ENCODE measurements at places on chromosomes 5 and 9.

DNA sequence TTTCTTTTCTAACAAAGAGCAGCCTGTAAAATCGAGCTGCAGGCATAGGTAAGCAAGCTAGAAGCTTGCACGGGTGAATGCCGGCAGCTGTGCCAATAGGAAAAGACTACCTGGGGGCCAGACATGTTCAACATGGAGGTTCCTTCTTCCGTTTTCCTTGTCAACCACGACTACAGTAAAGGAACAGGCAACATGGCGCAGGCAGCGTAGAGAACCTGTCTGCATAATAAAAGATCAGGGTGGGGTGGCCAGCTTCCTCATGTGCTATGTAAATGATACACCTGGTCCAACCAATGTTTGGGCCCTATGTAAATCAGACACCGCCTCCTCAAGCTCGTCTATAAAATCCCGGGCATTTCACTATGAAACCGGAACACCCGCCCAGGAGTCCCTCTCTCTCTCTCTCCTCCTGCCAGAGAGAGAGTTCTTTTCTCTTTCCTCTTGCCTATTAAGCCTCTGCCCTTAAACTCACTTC is 103.8 kb upstream of the LIFR start:
- no peak for DNase-seq

- no peak for DNase-seq
These were observed 134.6 kb upstream of the CPEB4 start for GRCh38 chr5:173753307-173754168.

- no peak for DNase-seq
These were observed 81.7 kb upstream of the ZBTB43 start for GRCh38 chr9:126722922-126723806.

DNA sequence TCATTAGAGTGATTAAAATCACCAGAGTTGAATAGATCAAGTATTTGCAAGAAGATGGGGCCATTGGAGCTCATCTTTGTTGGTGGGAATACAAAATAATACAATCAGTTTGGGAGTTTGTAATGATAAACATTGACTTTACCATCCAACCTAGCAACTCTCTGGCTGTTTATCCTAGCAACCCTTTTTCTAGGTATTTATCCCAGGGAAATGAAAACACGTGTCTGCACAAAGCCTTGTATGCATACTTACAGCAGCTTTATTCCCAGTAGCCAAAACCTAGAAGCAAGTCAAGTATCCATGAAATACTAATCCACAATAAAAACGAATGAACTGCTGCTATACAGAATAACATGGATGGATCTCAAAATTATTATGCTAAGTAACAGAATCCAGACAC is 152.7 kb upstream of the DAB2 start:
- DNase-seq: no peak

- no peak for DNase-seq
These were observed 65.0 kb upstream of the MCCC2 start for GRCh38 chr5:71522151-71522550.

- DNase-seq: no peak
These were observed 245.1 kb downstream of the DOCK8 start for GRCh38 chr9:459491-460444.

- DNase-seq: no peak
These were observed 2.5 kb downstream of the PTGES2 start for GRCh38 chr9:128124873-128125579.

- no peak for DNase-seq
These were observed 175.3 kb downstream of the ARL15 start for GRCh38 chr5:54135042-54135441.

DNA sequence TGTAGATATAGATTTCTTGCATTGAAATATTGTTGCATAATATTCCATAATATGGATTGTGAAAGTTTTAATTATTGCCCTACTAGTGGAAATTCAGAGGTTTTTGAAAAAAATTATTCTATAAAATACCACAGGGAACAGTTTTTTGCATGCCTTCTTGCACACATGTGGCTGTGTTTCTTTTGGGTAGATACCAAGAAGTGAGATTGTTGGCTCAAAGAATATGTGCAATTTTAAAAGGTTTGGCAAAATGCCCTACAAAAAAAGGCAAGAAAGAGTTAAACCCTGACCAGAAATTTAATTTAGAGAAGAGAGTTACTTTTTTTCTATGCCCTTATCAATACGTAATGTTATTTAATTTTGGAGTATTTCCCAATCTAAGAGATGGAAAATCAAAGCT is 270.8 kb upstream of the DAPK1 start:
- DNase-seq: no peak

GRCh38 chr5:1332461-1333001 is 12.4 kb downstream of the CLPTM1L start:
- DNase-seq: no peak

GRCh38 chr5:142491270-142491669 is 166.4 kb upstream of the SPRY4 start:
- DNase-seq: no peak

DNA sequence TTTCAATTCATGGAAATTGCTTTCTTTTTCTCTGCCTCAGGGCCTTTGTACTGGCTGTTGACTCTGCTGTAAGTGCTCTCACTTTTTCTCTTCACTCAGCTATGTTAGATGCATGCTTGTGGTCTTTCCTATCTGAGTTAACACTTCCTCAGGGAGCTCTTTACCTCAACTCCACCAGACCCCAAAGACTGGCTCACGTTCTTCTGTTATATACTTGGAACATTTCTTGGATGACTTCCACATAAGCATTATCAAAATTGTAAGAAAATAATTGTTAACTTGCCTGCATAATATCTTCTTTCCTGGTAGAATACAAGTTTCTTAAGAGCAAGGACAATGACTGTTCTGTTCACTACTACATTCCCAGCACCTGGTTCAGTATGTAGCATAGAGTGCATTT is 455.9 kb downstream of the EBF1 start:
- no peak for DNase-seq

DNA sequence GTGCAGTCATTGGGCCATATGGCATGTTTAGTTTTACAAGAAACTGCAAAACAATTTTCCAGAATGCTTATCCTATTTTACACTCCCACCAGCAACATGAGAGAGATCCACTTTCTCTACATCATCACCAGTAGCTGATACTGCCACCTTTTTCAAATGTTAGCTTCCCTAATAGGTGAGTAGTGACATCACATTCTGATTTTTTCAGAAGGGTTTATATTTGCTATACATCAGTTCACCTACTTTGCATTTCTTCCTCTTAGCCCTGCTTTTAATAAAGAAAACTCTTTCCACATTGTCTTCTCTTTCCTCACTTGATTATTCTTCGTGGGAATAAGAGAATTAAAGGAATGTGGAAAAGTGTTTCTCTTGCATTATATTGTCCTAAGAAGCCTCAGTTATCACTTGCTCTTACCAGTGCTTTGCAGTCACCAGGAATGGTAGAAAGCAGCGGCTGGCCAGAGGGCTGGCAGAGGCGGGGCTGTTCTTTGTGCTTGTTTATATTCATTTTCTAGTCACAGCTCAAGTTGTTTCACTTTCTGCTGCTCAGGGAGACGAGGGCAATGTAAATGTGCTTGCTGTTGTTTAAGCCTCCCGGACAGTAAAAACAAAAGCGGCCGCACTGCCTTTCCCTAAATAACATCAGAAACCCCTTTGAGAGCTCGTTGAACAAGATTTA is 164.8 kb downstream of the HSD17B3 start:
- DNase-seq: no peak

DNA sequence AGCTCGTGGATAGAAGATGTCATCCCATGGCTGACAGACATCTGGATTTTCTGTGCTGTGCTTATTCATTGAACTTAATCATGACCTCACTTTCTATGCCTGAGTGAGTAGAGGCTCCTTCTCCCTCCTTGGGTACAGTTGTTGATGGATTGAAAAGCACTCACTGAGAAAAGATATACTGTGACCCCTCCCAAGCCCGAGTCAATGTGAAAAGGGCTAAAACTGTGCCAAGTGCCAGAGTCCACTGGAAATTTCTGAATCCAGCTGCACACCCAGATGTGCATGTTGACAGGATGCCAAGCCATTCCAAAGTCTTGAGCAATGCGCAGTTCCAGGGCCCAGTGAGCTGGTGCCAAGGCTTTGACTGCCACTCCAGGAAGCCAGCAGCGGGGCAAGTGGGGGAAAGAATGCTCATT is 473.0 kb downstream of the NTRK2 start:
- no peak for DNase-seq

GRCh38 chr9:82580921-82581320 is 482.0 kb downstream of the RASEF start:
- no peak for DNase-seq

DNA sequence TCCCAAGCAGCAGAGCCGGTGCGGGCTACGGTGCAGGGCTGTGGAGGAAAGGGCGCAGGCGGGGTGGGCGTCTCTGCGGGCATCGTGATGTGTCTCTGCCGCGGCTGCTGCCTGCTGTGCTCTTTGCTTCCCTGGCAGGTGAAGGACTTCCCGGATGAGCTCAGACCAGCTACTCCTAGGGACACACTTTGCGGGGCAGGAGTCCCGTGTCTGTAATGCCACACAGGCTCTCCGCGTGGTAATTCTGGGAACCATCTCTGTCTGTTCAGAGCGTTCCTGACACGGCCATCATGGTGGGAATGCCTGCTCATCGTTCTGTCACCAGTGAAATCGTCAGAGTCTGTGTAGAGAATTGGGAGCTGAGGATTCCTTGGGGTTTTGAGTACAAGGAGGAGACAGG is 235.5 kb downstream of the FANCC start:
- DNase-seq: no peak

DNA sequence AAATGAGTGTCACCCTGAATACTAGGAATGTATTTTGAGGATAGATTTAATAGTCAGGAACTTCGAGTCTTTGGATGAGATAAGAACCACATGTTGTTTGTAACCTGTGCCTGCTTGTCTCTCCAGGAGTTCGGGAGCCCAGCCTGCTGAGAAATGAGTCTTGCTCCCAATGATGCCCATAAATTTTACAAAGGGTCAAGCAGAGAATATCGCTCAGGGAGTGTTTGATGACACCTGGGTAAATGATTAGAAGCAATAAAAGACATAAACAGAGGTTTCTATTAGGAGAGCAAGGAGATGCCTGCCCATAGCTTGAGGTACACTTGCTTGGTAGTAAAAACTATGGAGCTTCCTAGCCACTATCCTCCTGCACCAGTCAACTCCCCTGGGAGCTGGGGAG is 46.9 kb upstream of the KLF4 start:
- DNase-seq: no peak

GRCh38 chr9:123642291-123643278 is 286.6 kb downstream of the CRB2 start:
- no peak for DNase-seq

GRCh38 chr9:112009656-112010055 is 113.0 kb downstream of the UGCG start:
- no peak for DNase-seq

- no peak for DNase-seq
These were observed 34.6 kb downstream of the PKD2L2 start for GRCh38 chr5:137923856-137924255.

DNA sequence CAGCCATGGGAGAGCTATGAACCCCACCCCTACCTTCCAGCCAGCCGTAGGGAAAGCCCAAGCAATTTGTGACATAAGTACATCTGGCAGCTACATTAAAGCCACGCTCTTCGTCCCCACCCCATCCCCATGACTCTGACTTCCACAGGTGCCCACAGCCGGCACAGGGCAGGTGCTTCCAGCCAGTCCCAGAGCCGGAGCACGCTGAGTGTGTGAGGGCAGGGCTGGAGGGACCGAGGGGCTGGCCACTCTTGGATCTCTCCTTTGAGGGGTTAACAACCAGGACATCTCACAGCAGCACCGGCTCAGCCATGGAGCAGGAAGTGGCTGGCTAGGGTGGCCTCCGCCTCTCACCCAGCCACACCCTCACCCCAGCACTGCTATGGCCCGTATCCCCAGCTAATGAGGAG is 2.4 kb upstream of the FAM78A start:
- no peak for DNase-seq

GRCh38 chr9:14993061-14993800 is 83.0 kb upstream of the FREM1 start:
- DNase-seq: peak; percentile 15

GRCh38 chr9:124312290-124313265 is 54.8 kb downstream of the NEK6 start:
- DNase-seq: no peak

DNA sequence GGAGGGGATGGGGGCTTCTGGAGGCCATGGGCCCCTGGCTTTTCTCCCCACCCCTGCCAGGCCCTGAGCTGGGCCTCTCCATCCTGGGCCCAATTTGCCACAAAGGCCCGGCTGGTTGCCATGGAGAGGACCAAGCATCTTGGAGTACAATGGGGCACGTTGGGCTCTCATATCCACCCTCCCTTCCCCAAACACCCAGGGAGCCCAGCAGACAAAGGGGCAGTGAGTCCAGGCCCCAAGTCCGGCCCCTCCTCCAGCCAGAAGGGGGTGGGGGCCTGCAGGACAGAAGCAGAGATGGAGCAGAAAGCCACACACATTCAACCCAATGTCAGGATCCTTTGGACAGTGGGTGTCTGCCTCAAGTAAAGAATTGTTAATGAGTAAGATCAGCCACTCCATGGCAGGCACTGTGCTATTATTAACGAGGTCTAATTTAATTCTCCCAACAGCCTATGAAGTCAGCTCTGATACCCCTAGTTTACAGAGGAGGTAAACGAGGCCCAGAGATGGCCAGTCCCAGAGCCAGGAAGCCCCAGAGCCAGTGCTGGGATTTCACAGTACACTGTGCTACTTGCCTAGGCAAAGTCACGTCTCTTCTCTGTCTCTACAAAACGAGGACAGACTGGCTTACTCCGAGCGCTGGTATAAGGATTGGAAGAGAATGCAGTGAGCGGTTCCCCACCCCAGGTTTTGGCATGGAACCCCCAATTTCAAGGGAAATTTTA is 2.3 kb downstream of the CRB2 start:
- DNase-seq: no peak

DNA sequence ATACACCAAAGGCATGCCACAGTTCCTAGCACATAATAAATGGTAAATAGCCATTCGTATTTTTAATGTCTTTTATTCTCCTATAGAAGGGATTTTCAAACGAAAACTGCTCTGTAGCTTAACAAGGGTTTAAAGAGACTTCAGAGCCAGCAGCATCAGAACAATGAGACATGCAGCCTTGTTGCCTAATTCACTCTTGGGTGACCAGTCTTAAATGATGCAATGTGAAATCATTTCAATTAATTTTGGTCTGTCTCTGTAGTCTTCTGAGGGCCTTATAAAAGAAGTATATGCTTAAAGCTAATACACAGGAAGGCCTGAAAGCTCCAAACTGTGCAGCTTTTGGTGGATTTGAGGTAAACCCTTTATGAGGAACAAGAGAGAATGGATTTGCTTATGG is 888.8 kb upstream of the WWC1 start:
- DNase-seq: no peak

- DNase-seq: no peak
These were observed 238.6 kb upstream of the ADAMTSL1 start for GRCh38 chr9:18235181-18235908.

- DNase-seq: no peak
These were observed 44.4 kb downstream of the PHAX start for GRCh38 chr5:126645132-126645531.

- DNase-seq: peak; percentile 74
These were observed 182.4 kb downstream of the ACTL7B start for GRCh38 chr9:108673386-108673785.

- DNase-seq: no peak
These were observed 321.1 kb downstream of the ARHGEF28 start for GRCh38 chr5:73946919-73947602.

- DNase-seq: no peak
These were observed 309.4 kb downstream of the NR3C1 start for GRCh38 chr5:143094087-143094521.

Data from HS-27A (cell line).